Coronary artery (tissue), 2 donors: ENCODE measurements at places on chromosomes 16 and 17.

DNA sequence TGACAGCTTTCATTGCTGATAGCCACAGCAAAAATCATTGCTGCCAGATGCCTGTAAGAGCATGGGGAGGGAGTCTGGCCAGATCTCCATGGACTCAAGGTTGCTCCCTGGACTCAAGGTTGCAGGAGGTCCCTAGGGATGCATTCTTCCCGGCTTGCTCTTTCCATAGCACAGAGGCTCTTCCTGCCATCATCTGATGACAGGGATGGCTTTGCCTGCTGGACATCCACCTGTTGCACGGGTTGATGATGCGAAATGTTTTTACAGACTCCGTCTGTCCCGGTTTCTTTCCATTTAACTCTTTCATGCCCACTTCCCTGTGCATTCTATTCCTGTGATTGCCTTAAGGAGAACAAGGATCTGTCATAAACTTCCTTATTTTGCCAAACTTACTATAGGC is 115.6 kb upstream of the HSBP1 start:
- DNase-seq: no peak

DNA sequence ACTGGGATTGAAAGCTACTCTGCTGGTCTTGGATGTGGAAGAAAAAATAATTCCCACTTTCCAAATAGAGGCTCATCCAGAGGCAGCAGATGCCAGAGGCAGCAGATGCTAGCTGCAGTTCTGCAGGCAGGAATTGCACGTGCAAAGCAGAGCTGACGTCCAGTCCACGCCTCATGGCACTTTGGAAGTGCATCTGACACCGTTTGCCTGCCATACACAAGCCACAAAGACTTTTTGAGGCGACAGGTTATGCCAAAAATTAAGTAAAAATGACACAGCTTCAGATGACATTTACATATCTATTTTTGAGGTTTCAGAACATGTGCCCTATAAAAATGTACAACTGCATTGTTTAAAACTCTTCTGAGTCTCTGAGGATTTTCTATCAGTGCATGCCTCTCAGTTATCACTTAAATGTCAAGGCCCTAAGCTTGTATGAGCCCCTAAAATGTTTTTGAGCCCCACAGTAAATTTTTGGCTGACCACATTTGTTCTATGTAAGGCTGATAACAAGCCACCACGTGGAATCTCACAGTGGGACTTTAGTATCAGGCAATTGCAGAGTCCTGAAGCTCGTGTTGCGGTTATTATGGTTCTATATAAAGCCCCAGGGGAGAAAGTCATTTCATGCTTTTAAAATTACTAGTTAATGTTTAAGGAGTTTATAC is 239.2 kb downstream of the PRKCA start:
- no peak for DNase-seq

- no peak for DNase-seq
These were observed 46.8 kb downstream of the HIC1 start for GRCh38 chr17:2101448-2102257.

DNA sequence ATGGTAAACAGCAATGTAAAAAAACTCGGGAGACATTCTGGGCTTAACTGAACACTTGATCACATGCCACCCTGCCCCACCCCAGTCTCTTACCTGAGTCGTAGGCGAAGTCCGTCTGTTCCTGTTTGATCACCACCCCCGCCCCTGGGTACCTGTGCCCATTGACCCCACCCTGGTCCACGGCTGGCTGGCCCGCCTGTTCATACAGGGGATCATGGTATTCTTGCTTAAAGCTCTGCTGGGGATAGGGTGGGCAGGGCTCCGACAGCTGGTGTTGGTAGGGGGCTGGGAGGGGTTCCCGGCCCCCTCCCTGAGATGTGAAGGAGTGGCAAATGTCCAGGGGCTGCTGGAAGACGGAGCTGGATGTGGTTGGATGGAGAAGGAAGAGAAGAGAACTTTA is 13.6 kb downstream of the ETV4 start:
- DNase-seq: no peak

DNA sequence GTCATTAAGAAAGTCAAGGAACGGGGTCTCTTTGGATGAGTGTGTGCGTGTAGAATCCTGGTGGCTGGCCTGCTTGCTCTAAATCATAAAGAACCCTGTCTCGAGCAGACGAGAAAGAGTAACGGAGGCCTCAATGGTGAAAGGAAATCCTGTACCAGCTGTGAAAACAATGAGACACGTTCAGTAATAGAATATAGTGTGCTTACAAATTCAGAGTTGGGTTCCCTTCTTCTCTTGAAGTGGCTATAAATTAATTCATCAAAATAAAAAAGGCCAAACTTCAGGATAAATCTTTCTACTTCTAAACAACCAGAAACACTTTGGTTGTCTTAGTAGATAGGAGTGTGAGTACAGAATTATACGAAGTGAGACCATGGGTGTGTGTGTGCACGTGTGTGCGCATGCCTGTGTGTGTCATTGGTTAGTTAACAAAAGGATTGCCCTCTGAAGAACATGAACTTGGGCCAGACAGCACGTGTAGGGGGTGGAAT is 48.5 kb downstream of the WWOX start:
- DNase-seq: no peak

DNA sequence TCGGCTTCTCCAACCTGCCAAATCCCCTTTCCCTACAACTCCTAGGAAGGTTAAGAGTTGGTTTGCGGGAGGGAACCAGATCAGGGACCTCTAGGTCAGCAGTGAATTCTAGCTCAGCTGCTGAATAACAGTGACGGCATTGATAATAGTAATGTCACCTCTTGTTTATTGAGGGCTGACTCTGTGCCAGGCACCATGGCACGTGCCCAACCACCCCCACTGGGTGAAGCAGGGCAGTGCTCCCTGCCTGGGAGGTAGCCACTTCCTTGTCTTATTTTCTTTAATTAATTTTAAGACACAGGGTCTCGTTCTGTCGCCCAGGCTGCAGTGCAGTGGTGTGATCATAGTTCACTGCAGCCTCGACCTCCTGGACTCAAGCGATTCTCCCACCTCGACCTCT is 5.5 kb upstream of the PPL start:
- DNase-seq: no peak

GRCh38 chr17:49388692-49389513 is 25.8 kb downstream of the PHB1 start:
- DNase-seq: no peak

DNA sequence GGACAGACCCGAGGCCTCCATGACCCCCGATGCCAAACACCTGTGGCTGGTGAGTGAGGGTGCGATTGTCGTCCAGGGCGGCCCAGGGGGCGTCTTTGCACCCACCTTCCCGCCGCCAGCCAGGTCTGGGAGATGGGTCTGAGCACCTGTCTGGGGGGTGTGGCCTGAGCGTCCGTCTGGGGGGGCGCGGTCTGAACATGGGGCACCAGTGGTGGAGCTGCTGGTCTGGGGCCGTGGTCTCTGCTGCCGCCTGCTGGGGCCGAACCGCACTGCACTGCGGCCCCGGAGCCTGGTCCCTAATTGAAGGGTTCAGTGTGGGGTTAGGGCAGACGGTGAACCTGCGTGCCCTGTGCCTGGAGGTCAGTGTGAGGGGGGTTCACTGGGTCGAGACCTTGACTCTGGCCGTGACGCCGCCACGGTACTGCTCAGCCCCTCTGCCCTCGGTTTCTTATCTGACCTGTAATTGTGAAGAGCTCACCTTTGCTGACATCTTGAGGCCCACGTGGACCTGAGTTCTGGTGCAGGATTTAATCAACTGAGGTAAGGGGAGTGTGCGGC is 12.6 kb upstream of the TCF25 start:
- DNase-seq: no peak

DNA sequence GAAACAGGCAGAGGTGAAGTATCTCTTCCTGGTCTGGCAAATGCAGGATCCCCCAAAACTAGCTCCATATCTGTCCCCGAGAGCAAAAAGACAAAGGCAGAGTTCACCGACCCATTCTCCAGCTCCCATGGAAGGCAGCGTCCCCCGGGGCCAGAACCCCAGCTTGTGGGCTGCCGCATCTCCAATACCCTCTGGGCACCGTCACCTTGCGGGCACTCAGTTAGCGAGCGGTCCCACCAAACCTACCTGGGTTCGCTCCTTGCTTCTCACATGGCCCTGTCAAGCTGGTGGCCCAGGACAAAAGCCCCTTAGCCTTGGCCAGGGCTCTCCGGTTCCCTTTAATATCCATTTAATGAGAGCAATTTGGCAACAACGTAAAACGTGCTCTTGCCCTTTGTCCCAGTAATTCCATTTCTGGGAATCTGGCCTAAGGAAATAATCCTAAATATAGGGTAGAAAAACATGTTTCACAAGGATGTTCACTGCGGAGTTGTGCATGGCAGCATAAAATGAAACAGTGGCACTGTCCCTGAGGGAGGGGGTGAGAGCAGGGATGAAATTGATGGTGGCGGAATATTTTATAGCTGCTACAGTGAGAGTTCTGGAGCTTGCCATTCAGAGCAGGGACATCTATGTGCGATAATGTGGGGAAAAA is 157.1 kb downstream of the CMIP start:
- DNase-seq: no peak

- no peak for DNase-seq
These were observed 20.9 kb downstream of the HSD11B2 start for GRCh38 chr16:67451704-67452435.

GRCh38 chr17:14732211-14732610 is 431.3 kb downstream of the HS3ST3B1 start:
- no peak for DNase-seq

DNA sequence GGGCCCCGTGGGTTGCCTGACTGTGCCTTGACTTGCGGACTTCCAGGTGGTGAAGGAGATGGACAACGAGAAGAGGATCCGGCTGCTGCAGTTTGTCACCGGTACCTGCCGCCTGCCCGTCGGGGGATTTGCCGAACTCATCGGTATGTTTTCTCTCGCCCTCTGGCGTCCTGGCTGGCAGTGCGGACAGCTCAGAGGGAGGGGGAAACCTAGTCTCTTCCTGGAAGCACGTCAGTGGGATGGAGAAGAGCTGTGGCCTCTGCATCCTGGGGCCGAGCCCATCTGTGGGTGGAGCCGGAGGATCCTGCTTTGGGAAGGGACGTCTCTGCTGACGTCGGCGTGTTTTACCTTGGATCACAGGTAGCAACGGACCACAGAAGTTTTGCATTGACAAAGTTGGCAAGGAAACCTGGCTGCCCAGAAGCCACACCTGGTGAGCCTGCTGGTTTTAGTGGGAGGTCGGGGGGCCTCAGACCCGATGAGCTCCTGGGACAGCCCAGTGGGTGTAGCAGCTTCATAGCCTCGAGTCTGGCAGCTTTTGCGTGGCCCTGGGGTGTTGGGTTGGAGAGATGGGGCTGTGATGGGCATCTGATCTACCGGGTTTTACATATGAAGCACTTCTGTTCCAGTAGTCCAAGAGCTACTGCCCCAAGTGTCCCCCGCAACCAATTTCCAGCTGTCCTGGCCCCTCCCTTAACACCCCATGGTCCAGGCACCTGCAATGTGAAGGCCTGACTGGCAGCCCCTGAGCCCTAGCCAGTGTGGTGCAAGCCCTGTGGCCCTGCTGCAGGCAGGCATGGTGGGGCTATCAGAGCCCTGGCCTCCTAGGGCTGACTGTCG is 11.9 kb upstream of the CLEC18A start:
- DNase-seq: no peak

DNA sequence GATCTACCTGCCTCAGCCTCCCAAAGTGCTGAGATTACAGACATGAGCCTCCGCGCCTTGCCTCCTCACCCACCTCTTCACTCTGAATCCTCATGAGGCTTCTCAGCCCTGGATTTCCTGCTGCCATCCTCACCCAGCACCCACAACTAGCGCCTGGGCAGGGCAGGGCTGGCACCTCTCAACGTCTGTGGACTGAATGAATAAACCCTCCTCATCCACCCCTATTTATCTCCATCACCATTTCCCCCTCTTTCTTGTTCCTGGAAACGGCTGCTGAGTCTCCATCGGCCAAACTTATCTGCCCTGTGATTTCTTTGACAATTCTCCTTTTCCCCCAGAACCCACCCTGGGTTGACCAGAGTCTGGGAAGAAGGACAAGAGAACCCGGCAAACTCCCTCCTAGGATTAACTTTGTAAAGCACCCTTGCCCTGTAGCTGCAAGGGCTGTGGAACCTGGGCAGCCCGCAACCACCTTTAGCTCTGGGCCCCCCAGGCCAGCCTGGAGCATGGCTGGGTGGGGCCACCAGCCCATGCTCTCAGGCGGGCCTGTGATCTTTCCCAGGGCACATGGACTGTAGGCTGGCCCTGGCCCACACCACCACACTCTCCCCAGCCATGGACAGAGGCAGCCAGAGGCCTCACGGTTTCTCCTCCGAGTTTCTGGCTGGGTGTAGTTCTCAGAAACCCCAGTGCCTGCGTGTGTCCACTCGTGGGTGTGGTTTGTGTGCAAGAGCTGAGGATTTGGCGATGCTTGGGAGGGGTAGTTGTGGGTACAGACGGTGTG is 2.4 kb downstream of the SPN start:
- no peak for DNase-seq

DNA sequence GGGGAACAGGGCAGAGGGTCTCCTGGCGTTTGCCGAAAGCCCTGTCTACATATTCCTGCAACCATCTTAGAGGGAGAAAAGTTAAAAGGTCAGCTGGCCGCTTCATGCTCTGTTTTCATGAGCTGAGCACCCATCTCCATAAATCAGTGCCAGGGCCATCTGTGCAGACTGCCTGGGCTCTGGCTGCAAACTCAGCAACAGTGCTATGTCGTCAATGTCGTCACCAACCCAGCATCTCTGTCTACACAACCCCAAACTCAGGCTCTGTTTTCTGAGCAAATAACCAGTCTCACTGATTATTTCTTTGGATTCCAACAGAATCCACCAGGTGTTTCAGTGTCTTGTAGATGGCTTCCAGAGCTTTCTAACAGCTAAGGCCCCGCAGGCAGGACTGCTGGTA is 65.0 kb downstream of the HS3ST2 start:
- no peak for DNase-seq

DNA sequence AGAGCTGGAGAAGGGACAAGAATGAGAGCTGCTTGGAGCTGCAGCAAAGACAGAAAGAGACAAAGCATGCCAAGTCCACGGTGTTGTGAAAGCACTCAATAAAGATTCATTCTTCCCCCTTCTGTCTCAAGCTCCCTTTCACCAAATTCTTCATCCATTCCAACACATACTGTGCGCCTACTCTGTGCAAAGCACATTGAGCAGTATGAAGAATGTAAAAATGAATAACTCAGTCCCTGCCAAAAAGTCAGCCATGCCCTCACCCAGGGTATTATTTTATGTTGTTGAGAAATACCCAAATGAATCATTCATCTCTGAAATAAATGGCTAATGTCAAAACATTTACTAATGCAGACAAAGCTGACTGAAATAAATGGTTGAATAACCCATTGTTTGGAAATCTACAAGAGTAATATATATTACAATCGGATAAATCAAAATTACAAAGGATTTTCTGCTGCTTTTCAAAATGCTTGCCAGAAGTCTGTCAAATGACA is 282.9 kb upstream of the IRX5 start:
- no peak for DNase-seq

DNA sequence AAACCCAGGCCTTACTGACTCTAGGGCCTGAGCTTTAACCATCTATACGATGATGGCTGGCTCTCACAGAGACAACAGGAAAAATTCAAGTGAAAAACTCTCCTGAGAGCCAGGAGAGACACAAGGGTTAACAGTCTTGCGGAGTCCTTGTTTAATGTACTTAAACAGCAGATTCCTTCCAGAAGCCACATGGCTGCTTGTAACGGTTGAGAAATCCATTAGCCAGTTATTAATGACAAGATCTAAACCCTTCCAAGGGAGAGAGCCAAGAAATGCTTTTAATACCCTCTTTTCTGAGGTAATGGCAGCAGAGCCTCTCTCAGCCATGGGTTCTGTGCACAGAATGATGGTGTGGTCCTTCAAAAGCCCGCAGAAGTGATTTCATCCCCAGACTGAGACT is 5.2 kb upstream of the ALDOA start:
- DNase-seq: no peak

- no peak for DNase-seq
These were observed 68.0 kb downstream of the CBLN1 start for GRCh38 chr16:49213594-49213993.
